Stimulated activated CD4-positive, alpha-beta T cell treated with anti-CD3 and anti-CD28 coated beads, TNF-alpha, amount 100 ng/mL, for 1 hour (primary cell): ENCODE measurements at places on chromosomes 2 and 18.

DNA sequence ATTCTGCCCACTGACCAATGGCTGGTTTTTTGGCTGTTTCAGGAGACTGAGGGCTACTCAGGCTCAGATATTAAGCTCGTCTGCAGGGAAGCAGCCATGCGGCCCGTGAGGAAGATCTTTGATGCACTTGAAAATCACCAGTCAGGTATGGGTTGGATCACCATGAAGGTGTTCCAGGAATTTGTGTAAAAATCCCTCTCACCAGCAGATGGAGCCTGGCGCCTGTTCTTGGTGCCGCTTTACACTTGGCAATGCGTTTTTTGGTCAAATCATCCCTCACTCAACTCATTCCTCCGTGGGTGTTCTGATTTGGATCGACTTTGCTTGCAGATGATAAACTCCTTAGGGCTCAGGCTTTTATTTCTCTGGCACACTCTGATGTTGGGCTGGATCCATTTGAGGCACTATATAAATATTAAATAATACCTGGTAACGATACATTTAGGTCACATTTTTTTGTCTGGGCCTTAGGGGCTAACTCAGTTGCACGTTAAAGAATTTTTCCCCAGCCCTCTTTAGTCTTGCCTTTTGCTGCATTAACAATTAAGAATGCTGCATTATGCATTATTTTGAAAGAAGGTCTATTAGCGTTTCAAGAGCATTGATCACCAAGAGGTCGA, 50.0 kb downstream of the HDHD2 start:
- DNase-seq = peak; percentile 24

GRCh38 chr2:212194396-212194795, 344.2 kb downstream of the ERBB4 start:
- no peak for DNase-seq

DNA sequence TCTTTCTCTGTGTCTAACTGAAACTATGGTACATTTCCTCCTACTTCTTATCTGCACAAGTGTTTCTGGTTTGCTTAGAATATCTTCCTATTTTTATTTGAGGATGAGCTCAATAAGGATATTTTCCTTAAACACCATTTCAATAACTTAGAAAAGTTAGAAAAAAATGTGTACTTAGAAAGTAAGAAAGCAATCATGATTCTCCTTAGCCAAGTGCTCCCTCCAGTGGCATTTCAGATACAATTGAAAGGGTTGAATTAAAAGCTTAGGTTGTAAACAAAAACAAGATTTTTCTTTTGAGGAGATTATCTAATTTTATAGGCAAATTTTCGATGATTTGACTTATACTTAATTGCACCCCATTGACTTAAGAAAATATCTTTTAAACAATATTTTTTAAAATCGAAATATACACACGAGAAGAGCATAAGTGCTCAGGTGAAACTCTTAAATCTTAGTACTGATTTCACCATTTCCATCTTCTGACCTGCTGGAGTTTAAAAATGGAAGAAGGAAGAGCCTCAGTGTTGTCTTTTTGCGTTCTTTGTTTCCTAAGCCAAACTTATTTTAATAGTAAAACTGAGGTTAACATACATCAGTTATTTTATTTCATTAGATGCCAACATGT, 26.9 kb downstream of the C18orf63 start:
- DNase-seq = no peak

DNA sequence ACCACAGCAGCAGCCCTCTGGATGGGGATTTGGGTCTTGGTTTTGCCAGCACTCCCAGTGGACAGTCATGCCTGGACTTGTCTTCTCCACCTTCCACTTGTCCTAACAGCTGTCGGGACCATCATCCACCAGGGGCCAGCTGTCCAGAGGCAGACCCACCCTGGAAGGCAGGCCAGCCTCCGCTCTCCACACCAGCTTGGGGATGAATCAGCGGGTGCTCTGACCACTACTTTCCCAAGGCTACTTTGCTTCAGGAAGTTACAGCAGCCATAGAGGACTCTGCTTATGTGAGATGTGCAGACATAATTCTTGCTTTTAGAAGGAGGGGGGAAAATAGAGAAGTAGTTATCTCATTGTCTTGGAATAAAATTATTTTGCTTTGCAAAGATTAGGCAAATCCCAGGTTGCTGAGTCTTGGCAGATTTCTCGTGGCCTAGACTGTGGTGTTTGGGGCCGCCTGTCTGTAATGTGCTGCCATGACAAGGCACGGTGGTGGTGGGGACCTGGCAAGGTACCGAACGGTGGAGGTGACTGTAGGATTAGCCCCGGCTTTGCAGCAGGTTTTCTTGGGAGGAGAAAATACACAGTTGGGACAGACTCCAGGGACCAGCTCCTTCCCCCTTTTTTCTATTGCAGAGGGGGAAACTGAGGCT, 148.7 kb downstream of the AGAP1 start:
- no peak for DNase-seq

DNA sequence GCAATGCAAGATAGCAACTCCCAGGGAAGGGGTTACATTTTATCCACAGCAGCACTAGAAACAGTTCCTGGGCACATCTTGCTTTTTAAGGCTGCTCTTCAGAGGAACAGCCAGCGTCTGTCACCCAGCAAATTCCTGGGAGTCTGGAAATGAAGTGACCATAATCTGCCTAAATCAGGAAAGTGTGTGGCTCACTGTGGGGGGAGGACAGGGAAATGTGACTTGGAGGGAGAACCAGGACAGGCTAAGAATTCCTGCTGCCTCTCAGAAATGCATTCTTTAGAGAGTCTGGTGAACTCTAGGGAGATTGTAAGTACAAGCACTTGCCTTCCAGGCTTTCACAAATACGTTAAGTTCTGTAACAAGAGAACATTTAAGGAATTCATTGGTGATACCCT, 364.3 kb upstream of the SPHKAP start:
- DNase-seq = no peak

- no peak for DNase-seq
Measured at GRCh38 chr2:10329880-10330699, 27.4 kb downstream of the HPCAL1 start.

DNA sequence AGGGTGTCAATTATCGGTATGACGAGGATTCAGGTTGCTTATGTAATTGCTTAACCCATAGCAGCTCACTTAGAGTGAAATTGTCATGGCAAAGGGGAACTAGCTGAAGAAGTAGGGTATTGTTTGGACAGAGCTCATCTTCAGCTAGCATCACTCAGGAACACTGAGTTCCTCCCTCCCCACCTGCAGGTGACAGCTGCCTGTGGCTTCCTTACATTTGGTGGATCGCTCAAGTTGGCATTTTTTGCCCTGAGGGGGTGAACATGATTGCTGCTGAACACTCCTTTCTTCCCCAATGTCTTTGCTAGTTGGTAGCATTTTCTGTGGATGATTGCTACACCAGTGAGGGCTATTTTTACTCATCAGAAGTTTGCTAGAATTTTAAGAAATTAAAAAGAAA, 86.7 kb upstream of the THUMPD2 start:
- DNase-seq = no peak

- DNase-seq = no peak
Measured at GRCh38 chr18:37617623-37618022, 52.0 kb upstream of the CELF4 start.

DNA sequence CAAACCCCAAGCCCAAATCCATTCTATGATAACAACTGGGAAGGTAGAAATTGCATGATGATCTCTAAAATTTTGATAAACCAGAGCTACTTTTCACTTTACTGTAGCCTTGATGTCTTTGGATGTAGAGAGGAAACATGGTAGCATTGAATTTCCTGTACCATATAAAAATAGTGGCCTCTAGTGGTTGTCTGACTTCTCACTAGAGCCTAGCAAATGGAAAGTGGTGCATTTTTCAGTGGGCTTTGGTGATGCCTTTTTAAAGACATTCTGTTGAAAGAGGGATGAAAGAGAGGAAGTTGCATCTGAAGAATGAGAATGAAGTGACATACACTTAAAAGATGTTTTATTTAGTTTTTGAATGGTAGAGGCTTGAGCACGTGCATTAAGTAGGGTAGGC, 662.2 kb downstream of the XIRP2 start:
- no peak for DNase-seq

- no peak for DNase-seq
Measured at GRCh38 chr2:186575302-186575701, 14.6 kb upstream of the ITGAV start.

- DNase-seq = no peak
Measured at GRCh38 chr2:126971481-126972278, 73.0 kb downstream of the TEX51 start.

DNA sequence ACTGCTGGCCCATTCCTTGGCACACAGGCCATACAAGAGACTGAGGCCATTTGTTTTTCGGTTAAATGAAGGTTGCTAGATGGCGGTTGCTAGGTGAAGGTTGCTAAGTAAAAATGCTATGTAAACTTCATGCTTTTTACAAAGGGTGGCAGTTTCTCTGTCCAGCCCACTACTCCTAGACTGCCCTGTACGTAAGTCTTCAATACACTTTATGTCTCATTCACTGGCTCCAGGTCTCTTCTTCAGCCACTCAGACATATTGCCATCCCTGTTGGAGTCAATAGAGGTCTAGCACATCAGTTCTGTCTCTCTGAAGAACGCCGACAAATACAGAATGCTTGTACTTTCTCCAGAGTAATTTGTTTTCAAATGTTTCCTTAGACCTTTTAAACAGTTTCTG, 370.9 kb upstream of the RND3 start:
- no peak for DNase-seq

DNA sequence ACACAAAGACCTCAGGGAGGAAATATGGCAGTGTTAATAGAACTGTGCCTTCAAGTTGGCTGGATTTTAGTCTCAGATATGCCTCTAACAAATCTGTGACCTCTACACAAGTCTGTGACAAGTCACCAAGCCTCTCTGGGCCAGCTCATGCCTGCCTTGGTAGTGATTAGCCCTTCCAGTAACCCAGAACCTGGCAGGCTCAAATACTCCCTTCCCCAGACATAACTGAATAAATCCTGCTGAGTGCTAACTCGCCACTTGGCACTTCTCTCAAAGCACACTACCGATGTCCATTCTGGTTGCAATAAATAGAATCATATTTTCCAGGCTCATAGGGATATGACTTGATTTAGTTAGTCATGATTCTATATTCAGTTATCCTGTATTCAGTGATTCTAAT, 15.3 kb upstream of the THSD7B start:
- DNase-seq = no peak

DNA sequence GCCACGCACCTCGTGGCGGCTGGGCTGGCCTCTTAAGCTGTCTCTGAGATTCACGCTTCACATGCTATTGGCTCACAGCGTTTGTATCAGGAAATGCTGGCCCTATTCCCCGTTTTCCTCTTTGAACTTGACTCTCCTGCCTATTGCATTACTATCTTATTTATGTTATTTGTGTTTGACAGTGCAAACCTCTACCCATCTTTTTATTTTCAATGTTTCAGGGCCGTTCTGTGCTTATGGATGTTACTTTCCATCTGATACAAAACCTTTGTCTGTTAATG, 149.9 kb upstream of the TWIST2 start:
- DNase-seq = no peak

- DNase-seq = no peak
Measured at GRCh38 chr2:215942194-215942593, 71.2 kb downstream of the MREG start.

GRCh38 chr2:227881866-227882517, 10.6 kb downstream of the DAW1 start:
- no peak for DNase-seq

DNA sequence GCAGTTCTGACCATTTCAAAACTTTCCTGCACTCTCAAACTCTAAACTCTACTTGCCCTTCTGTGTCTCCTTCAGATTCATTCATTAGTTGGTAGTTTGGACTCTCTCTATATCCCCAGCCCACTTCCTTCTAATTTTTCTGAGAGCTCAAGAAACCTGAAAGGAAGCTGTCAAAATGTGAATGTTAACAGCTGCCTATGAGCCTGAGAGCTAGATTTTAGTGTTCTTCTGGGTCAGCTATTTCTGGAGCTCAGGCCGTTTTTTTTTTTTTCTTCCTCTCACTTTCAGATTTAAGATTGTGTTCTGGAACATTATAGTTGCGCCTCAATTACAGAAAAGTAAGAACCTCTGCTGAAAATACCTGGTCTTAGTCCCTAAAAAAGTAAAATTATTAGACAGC, 73.1 kb downstream of the RTN4 start:
- DNase-seq = no peak

DNA sequence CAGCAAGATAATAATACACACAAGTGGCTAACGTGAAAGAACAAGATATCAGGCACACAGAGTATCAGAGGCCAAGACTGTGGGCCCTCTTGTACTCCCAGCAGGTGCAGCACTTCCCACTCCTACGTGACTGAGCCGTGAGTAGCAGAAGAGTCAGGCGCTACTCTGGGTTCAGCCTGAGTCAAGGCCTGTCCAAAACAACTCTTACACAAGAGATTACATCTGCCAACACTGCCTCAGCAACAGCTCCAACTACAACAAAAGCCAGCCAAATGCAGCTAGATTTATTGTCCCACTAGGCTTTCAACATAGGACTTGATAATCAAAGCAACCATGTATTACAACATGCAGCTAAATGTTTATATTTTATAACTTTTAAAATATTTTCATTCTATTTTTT, 56.2 kb downstream of the ITSN2 start:
- DNase-seq = no peak

DNA sequence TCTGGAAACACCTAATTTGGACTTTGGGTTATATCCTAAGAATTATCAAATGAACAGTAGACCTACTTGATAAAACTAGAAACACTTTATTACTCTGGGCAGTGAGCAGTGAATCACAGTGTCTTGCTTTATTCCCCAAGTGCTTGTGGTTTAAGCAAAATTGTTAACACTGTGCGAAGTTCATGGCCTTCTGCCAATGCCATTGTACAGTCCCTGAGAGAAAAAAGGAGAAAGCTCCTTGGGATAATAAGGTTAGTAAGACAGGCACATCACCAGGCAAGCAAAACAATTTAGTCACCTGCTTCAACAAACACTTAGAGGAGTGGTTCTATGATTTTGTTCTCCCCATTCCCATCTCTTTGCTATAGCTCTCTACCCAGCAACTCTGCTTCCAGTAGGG, 39.8 kb downstream of the ADCYAP1 start:
- no peak for DNase-seq

DNA sequence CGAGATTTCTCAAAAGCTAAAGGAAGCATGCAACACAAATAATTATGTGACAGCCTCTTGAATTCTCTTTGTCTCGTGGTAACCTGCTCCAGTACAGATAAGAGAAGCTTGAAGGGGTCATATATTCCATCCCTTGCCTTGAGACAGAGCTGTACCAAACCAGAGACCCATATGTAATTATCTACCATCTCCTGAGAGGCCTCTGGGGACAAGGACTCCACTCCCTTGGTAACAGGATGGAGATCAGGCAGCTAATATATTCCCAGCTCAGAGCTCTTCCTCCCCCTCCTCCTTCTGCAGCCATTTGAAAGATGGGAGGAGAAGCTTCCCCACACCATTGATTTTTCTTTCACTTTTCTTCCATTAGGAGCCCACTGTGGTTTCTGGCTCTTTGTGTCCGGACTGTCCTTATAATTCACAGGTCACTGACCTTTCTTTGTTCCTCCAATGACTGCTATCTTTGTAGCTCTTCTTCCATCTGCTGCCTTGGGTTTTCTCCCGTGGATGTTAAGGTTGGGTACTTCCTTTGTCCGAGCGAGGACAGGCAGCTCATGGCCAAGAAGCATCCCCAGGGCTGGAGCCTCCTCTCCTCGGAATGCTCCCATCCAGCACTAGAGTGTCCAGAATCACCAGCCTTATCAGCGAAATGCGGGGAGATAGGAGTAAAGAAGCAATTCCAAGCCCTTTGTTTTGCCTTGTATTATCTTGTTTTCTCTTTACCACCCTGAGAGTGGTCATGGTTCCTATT, 72.6 kb upstream of the STPG4 start:
- DNase-seq = no peak
